ENCODE measurements at places on chromosomes 12 and 14. TPM values are rescaled to one million over a fixed set of nuclear protein-coding genes. Genes with fewer than 3 reads are reported as not detected.

DNA sequence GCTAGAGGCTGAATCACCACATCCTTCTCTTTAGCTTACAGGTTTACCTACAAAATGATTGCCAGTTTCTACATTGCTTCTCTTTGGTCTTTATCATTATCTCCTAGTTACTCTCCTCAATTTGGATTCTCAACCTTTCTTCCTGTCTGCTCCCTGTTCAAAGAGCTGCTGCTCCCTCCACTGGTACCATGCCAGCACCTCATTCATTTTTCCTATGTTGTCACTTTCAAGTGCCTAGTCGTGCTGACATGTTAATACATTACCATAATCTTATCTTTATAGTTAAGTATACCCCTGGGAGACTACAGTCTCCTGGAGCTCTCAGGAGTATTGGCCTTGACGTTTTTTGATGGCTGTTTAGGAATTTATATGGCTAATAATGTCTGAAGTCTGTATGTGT is 14.2 kb downstream of the FRS2 start:
- DNase-seq: peak; percentile 23

DNA sequence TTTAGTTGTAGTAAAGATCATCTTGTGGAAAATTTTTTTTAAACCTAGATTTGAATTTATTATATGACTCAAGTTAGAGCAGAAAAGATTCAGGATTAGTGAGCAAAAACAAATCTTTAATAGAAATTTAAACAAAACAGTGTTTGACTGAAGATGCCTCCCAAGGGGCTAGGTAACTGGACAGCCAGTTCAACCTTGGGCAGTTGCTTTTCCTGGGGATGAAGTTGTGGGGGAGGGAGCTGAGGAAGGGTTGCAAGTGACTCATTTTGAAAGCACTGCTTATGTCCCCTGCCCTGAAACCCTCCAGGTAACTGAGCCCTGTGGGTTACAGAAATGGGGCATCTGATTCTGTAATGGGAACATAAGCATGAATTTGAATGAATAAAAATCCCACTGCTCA is 13.1 kb downstream of the CFAP54 start:
- peak; percentile 21 for DNase-seq

- DNase-seq: peak; percentile 40
These were observed 790 bp downstream of the BTG1 start for GRCh38 chr12:92144631-92145480.

GRCh38 chr12:77914081-77914488 is 83.4 kb downstream of the NAV3 start:
- DNase-seq: no peak

- no peak for DNase-seq
These were observed 98.6 kb upstream of the FKBP4 start for GRCh38 chr12:2696136-2696535.

GRCh38 chr14:104856869-104857860 is 7.9 kb upstream of the CEP170B start:
- peak; percentile 64 for DNase-seq

The IFNG gene
- polyA plus RNA-seq: not detected

The TAS2R20 gene
- not detected for polyA plus RNA-seq

The GARIN6 gene
- not detected for polyA plus RNA-seq

The MAX gene
- polyA plus RNA-seq: 31.8 TPM

Measured in GM23338 (cell line).